CD4-positive, alpha-beta memory T cell (primary cell): ENCODE measurements at places on chromosomes 6 and 20. TPM values are rescaled to one million over a fixed set of nuclear protein-coding genes. Genes with fewer than 3 reads are reported as not detected.
A peak's percentile ranks its signal among the peaks of the same experiment; 100 is the strongest.

- H3K27ac ChIP-seq = peak overlapping the region; percentile 86
- H3K36me3 ChIP-seq = no peaks in the 10 kb centered on the region
- H3K4me3 ChIP-seq = peak overlapping the region; percentile 77
- H3K4me1 ChIP-seq = peaks cover 33% of the 10 kb centered on the region
- H3K27me3 ChIP-seq = no peaks in the 10 kb centered on the region
Measured at GRCh38 chr6:27871924-27872638, 40.1 kb downstream of the OR2B2 start.

DNA sequence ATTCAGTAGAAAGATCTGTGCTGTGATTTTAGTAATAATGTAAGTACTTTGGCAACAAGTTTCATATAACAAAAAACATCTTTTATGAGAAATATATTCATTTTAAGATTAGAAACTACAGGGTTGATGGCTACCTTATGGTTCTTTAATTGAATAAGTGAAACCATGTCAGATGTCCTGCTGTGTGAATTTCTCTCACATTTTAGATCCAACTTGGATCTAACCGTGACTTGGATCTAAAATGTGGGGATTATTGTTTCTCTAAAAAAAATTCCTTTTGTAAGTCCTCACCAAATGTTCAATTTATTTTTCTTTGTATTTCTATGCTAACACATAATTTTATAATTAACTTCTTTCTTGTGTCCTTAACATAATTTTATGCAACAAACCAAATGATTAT, 30.4 kb downstream of the ZC2HC1B start:
- no peak overlapping the region for H3K27ac ChIP-seq
- H3K4me3 ChIP-seq = no peak overlapping the region
- no peaks in the 10 kb centered on the region for H3K4me1 ChIP-seq
- H3K36me3 ChIP-seq = no peaks in the 10 kb centered on the region

DNA sequence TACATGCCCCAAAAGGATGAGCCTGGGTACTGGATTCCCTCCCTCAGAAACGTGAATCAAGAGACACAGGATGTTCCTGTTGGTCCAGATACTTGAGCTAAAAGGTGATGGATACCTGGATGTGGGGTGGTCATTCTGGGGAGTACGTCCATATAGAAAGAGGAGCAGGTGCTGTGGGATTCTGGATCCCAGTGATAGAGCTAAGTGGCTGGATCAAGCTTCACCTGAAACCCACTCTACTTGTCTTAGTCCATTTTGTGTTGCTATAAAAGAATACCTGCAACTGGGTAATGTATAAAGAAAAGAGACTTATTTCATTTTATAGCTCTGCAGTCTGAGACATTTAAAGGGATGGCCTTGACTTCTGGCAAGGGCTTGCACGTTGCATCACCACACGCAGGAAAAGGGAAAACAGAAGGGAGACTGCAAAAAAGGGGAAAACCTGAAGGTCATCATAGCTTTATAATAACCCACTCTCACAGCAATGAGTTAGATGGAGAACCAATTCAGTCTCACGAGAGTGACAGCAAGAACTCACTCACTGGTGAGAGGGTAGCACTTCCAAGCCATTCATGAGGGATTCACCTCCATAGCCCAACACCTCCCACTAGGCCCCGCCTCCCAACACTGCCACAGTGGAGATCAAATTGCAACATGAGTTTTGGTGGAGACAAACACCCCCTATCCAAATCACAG, 31.2 kb downstream of the RIPOR3 start:
- no peak overlapping the region for H3K27ac ChIP-seq
- H3K27me3 ChIP-seq = no peaks in the 10 kb centered on the region

DNA sequence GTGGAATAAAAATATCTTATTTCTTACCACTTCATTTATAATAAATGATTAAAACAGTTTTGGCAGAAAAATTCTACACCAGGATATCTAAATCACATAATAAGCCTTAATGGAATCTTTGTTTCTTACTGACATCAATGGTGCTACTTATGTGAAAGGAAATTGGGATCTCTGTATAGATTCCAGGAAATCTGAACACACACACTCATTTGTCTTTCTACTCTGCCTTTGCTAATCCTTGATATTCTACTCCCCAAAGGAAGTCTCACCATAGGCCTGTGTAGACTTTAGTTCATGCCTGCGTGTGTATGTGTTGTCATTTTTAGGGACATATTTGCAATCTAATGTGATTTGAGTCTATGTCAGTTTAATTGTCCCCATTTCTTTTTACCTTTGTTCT, 7.9 kb downstream of the ADGRB3 start:
- no peaks in the 10 kb centered on the region for H3K27me3 ChIP-seq
- H3K4me1 ChIP-seq = no peaks in the 10 kb centered on the region
- H3K36me3 ChIP-seq = no peaks in the 10 kb centered on the region

DNA sequence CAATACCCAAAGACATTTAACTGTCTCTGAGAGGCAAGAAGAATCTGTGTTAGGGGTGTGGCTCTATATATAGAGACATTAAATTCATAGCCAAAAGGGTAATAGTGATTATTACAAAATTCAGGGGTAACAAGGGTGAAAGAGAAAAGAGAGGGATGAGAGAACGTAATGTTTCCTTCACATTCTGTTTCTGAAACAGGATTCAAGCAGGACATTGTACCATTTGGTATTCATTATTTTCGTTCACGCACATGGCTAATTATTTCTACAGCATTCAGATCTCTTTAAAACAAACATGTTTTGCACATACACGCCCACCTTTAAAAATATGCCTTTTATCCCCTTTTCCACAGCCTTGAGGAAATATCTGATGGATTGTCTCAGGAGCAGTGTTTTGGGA, 122.7 kb downstream of the GMPR start:
- H3K4me1 ChIP-seq = no peaks in the 10 kb centered on the region
- H3K27ac ChIP-seq = no peak overlapping the region
- H3K4me3 ChIP-seq = no peak overlapping the region
- no peak for DNase-seq
- H3K36me3 ChIP-seq = no peaks in the 10 kb centered on the region

DNA sequence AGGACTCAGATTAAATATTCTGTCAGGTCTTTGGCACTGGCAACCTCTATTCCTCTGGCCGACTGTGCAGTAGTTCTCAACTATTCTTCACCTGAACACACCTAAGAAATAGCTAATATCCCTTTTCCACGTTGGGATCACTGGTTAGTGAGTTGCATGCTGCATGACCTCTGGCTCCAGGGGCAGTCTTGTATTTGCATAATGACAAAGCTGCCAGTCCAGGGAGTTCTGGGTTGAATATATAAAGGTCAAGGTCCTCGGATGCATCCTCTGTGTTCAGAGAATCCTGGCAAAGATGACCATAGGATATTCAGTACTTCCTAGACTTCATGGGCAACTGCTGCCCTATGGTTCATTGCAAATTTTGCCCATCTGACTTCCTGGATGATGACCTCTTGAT, 131.2 kb downstream of the DNAH8 start:
- no peaks in the 10 kb centered on the region for H3K36me3 ChIP-seq
- no peak for DNase-seq
- H3K4me3 ChIP-seq = no peak overlapping the region

GRCh38 chr6:159943968-159944598, 24.8 kb upstream of the IGF2R start:
- H3K36me3 ChIP-seq = no peaks in the 10 kb centered on the region
- H3K27ac ChIP-seq = no peak overlapping the region
- no peak for DNase-seq
- H3K4me3 ChIP-seq = no peak overlapping the region
- no peaks in the 10 kb centered on the region for H3K4me1 ChIP-seq

DNA sequence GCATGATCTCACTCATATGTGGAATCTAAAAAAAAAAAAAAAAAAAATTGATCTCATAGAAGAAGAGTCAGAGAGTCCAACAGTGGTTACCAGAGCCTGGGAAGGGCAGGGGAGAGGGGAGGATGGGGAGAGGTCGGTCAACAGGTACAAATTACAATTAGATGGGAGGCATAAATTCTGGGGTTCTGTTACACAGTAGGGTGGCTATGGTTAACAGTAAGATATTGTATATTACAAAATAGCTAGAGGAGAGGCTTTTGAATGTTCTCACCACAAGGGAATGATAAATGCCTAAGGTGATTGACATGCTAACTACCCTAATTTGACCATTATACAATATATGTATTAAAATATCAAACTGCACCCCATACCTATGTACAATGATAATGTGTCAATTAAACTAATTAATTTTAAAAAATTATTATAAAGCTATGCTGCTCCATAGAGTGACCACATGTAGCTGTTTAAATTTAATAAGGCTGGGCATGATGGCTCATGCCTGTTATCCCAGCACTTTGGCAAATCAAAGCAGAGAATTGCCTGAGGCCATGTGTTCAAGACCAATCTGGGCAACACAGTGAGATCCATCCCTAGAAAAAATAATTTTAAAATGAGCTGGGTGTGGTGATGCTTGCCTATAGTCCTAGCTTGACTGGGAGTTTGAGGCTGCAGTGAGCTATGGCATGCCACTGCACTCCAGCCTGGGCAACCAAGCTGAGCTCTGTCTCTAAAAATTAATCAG, 70.9 kb downstream of the SNX5 start:
- no peaks in the 10 kb centered on the region for H3K4me1 ChIP-seq
- H3K4me3 ChIP-seq = no peak overlapping the region
- H3K27ac ChIP-seq = no peak overlapping the region
- H3K36me3 ChIP-seq = no peaks in the 10 kb centered on the region
- no peak for DNase-seq

GRCh38 chr20:32338665-32339064, 19.5 kb upstream of the ASXL1 start:
- no peak for DNase-seq
- H3K27ac ChIP-seq = no peak overlapping the region
- no peaks in the 10 kb centered on the region for H3K27me3 ChIP-seq

DNA sequence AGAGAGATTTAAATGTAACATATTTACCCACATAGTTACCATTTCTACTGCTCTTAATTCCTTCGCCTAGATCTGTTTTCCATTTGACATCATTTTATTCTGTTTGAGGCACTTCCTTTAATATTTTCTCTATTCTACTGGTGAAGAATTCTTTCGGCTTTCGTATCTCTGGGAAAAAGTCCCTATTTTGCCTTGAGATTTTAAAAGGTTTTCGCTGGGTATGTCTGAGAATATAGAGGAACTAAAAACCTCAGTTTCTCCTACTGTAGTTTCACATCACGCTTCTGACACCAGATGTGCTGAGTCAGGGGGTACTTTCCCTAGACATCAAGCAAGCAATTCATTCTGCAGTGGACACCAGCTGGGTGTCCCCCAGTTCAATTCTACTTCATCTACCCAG, 61.7 kb downstream of the E2F3 start:
- no peak for DNase-seq
- H3K4me1 ChIP-seq = peaks cover 6% of the 10 kb centered on the region
- H3K36me3 ChIP-seq = no peaks in the 10 kb centered on the region
- H3K27me3 ChIP-seq = no peaks in the 10 kb centered on the region
- H3K4me3 ChIP-seq = no peak overlapping the region

DNA sequence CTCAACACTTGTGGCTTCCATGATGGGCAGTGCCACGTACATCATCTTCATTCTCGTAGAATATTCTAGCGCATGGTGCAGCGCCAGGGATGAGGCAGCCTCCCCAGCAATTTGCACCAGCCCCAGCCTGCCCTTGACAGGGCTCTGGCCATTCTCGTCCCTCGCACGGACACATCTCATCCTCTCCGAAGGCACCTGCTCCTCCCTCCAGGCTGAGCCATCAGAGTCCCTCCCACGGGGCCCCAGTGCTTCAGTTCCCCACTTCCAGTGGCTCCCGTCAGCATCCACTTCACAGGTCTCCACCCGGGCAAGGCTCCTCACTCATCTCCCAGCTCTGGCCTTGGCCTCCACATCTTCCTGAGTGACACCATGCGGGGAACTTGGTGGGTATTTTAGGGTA, 13.3 kb upstream of the PHACTR3 start:
- DNase-seq = no peak
- no peak overlapping the region for H3K27ac ChIP-seq
- H3K4me3 ChIP-seq = no peak overlapping the region
- no peaks in the 10 kb centered on the region for H3K27me3 ChIP-seq
- H3K4me1 ChIP-seq = no peaks in the 10 kb centered on the region

DNA sequence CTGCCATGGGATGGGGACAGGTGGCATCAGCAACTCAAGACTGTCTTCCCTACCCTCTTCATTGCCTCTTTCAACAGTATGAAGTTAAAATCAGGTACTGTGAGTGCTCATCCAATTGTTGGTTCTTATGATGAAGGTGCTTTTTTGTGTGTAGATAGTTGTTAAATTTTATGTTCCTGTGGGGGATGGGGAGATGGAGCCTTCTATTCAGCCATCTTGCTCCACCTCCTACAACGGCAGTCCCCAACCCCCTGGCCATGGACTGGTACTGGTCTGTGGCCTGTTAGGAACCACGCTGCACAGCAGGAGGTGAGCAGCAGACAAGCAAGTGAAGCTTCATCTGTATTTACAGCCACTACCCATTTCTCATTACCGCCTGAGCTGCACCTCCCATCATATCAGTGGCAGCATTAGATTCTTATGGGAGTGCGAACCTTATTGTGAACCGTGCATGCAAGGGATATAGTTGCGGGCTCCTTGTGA, 47.8 kb upstream of the TOP1 start:
- no peak overlapping the region for H3K4me3 ChIP-seq
- H3K36me3 ChIP-seq = no peaks in the 10 kb centered on the region
- no peak for DNase-seq
- H3K27ac ChIP-seq = no peak overlapping the region
- H3K4me1 ChIP-seq = no peaks in the 10 kb centered on the region

- H3K4me3 ChIP-seq = no peak overlapping the region
- H3K27me3 ChIP-seq = no peaks in the 10 kb centered on the region
- H3K4me1 ChIP-seq = no peaks in the 10 kb centered on the region
- no peaks in the 10 kb centered on the region for H3K36me3 ChIP-seq
Measured at GRCh38 chr6:4567141-4567540, 209.1 kb upstream of the CDYL start.

DNA sequence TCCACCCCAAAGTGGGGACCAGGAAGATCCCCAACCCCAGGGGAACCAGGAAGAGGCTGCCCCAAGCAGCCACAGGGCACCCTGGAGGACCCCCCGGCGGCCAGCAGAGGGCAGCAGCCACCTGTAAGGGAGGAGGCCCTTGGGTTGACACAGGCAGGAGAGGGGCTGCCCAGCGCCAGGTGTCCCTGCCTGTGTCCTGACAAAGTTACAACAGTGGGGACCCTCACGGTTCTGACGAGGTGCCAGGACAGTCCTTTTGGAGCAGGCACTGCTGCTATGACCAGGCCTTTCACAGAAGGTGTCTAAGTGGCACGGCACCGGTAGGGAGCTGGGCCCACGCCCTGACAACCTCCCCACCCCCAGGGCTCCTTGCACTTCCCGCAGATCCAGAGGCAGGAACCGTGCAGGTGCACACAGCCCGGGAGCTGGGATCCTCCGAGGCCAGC, 176.7 kb downstream of the BMP7 start:
- peak; percentile 15 for DNase-seq
- peaks cover 4% of the 10 kb centered on the region for H3K4me1 ChIP-seq
- H3K4me3 ChIP-seq = no peak overlapping the region
- H3K27me3 ChIP-seq = no peaks in the 10 kb centered on the region

CRISP3 gene
- total RNA-seq = not detected

PRSS16 gene
- total RNA-seq = 2.5 TPM

NKX2-2 gene
- not detected for total RNA-seq

ADTRP gene
- 7.0 TPM for total RNA-seq

NUS1 gene
- total RNA-seq = 33.0 TPM

ZNF165 gene
- total RNA-seq = 0.75 TPM

BMP2 gene
- not detected for total RNA-seq

PI3 gene
- not detected for total RNA-seq

HTR1B gene
- total RNA-seq = not detected

FRMD1 gene
- total RNA-seq = not detected

CST7 gene
- total RNA-seq = 23.3 TPM
